ENCODE measurements at places on chromosomes 7 and 10. TPM values are rescaled to one million over a fixed set of nuclear protein-coding genes. Genes with fewer than 3 reads are reported as not detected.
A peak's percentile ranks its signal among the peaks of the same experiment; 100 is the strongest.

The ZNF853 gene
- polyA plus RNA-seq = 1.6 TPM

The IDI2 gene
- not detected for polyA plus RNA-seq

The PGAM2 gene
- not detected for polyA plus RNA-seq

The CYP2W1 gene
- polyA plus RNA-seq = not detected

The WIPF3 gene
- polyA plus RNA-seq = 0.30 TPM

The ANKRD1 gene
- 10.7 TPM for polyA plus RNA-seq

The LRRC17 gene
- 0.05 TPM for polyA plus RNA-seq

The HSPB1 gene
- 666 TPM for polyA plus RNA-seq

The LRRD1 gene
- polyA plus RNA-seq = not detected

The SPDYE9 gene
- polyA plus RNA-seq = not detected

The MRLN gene
- not detected for polyA plus RNA-seq

The GSTK1 gene
- polyA plus RNA-seq = 92.9 TPM

The CYP17A1 gene
- polyA plus RNA-seq = not detected

The CASD1 gene
- 16.3 TPM for polyA plus RNA-seq

The SYT15B gene
- 2.1 TPM for polyA plus RNA-seq

The PLXDC2 gene
- polyA plus RNA-seq = 0.07 TPM

DNA sequence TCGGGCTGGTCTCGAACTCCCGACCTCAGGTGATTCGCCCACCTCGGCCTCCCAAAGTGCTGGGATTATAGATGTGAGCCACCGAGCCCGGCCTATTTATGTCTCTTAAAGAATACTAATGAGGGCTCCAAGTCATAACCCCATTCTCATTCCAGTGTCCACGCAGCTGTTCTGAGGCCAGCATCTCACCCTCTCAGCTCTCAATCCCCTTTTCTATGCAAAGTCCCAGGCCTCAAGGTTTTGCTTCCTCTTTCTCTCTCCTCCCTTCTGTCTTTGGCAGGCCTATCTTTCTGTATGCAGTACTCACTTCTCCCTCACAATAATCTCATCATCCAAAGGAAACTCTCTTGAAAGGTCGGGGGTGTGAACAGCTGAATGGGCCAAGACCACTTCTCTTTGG, 28.0 kb upstream of the VSIR start:
- DNase-seq = no peak

- DNase-seq = no peak
Observed at GRCh38 chr7:107068156-107068555, 23.7 kb downstream of the PRKAR2B start.

GRCh38 chr7:26620352-26620751, 244.0 kb downstream of the SKAP2 start:
- DNase-seq = peak; percentile 40

- DNase-seq = no peak
Observed at GRCh38 chr7:143280566-143280965, 4.2 kb upstream of the TMEM139 start.

DNA sequence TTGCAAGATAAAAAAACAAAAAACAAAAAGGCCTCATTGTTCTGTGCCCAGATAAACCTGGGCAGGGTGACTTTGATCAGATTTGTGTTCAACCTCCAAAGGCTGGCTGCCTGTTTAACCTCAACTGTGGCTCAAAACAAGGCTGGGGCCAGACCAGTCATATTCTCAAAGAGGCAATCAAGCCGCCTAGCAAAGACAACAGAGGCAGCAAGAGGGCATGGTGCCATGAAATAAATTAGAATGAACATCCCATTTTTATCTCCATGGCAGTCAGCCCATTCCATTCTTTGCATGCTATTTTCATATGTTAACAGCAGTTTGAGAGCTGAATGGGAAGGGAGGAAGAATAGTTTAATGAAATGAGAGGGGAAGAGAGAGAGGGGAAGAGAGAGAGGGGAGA, 1150.3 kb downstream of the TYW1 start:
- no peak for DNase-seq

- DNase-seq = no peak
Observed at GRCh38 chr7:4894482-4894881, 11.0 kb upstream of the RADIL start.

- peak; percentile 97 for DNase-seq
Observed at GRCh38 chr10:63629363-63630084, 108.3 kb downstream of the REEP3 start.

DNA sequence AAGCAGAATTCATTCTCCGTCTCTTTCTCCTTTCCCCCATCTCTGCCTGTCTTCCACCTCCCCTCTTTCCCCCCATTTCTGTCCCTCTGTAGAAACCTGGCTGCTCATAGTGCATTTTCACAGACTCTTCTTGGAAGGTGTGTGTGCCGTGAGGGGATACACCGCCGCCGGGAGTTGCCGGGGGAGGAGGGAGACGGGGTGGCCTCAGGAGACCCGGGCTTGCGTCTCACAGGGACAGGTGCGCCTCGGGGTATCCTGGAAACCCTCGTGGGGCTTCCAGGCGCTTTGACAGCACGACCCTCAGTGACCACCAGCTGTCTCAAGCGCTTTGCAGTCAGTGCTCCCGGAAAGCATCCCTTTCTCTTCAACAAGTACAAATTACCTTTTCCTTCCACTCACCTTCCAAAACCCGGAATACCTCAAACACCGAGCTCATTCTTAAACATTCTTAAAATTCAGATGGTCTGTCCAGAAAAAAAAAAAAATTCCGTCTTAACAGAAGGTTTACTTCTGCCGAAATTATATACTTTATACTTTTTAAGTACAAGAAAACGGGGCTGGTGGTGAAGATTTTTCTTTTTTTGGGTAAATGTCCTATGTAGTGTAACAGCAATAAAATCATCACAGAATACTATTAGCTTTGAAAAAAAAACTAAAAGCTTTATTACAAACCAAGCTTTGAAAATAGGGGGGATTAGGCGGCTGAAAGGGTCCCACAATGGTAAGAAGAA, 8.2 kb downstream of the EMX2 start:
- DNase-seq = no peak

- DNase-seq = no peak
Observed at GRCh38 chr7:137576481-137576880, 232.9 kb upstream of the PTN start.

GRCh38 chr10:87860816-87861403, 2.4 kb downstream of the KLLN start:
- DNase-seq = no peak

GRCh38 chr10:76925636-76926405, 711.8 kb downstream of the KCNMA1 start:
- DNase-seq = no peak

DNA sequence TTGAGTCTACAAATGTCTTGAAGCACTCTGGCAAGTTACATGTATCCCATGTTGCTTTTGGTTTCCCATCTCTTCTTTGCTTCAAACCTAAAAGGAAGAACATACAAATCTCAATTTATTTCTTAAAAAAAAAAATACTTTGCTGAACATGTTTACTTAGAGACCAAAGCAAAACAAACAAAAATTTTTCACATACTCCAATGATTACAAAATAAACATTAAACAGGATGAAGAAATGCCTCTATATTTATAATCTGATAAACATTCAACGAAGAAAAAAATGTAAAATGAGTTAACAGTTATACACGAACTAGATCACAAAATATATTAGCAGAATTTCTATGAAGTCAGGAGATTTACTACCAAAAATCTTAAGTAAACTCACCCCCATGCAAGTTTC, 31.3 kb downstream of the FAM204A start:
- DNase-seq = no peak

- DNase-seq = no peak
Observed at GRCh38 chr10:48768144-48768766, 83.6 kb downstream of the WDFY4 start.

- DNase-seq = no peak
Observed at GRCh38 chr10:80730522-80730921, 192.8 kb downstream of the SH2D4B start.

DNA sequence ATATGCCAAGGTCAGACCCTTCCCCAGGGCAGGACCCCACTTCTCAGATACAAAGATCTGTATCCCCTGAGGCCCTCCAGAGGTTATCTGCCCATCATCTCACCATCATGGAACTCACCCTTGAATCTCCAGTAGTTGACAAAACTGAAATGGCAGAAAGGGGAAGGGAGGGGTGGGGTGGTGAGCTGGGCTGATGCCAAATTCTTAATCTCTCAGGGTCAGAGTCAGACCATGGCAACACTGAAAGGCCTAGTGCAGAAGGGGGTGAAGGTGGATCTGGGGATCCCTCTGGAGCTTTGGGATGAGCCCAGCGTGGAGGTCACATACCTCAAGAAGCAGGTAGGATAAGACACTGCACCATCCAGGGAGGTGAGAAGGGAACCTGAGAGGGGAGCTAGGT, 3.1 kb downstream of the CNPY4 start:
- DNase-seq = no peak

DNA sequence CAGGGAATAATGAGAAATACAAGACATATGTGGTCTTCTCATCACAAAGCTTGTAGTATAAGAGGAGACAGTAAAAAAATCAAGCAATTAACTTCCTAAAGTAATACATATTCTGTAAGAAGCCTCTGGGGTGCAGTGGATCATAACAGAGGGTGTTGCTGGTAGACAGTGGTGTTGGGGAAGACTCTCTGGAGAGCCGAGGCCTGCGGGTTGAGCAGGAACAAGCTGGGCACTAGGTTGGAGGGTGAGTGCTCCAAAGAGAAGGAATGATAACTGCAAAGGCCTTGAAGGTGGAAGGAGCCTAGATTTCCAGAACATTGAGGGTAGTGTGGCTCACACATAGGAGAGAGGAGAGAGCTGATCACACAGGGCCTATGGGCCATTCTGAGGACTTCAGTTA, 1.5 kb downstream of the GIMAP4 start:
- no peak for DNase-seq

GRCh38 chr7:133871757-133872156, 255.4 kb upstream of the LRGUK start:
- no peak for DNase-seq

GRCh38 chr7:87628780-87629569, 777 bp downstream of the RUNDC3B start:
- no peak for DNase-seq

DNA sequence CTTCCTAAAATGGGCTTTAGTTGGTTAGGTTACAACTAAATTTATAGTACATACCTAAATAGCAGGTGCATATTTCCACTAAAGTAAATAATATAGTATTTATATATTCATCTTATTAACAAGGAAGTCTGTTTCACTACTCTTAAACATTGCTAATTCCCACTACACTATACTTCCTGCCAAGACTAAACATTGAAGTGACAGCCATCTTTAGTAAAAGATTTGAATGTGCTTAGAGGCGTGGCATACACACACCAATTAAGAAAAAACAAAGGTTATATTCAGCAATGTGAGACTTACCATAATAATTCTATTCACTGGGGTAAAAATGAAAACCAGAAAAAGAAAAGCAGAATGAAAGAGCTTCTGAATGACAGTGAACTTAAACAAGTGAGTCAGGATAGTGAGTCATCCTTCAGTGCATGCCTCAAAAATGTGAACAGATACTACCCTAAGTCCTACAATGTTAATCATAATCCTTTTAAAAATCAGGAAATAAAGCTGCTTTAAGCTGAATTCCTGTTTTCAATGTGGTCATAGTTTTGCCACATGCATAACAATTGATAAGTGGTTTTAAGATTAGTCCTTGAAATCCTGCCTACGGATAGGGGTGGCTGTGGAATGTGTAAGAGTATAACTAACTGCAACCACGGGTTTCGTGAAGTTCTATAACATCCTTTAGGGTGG, 59.4 kb downstream of the USP6NL start:
- DNase-seq = peak; percentile 44

DNA sequence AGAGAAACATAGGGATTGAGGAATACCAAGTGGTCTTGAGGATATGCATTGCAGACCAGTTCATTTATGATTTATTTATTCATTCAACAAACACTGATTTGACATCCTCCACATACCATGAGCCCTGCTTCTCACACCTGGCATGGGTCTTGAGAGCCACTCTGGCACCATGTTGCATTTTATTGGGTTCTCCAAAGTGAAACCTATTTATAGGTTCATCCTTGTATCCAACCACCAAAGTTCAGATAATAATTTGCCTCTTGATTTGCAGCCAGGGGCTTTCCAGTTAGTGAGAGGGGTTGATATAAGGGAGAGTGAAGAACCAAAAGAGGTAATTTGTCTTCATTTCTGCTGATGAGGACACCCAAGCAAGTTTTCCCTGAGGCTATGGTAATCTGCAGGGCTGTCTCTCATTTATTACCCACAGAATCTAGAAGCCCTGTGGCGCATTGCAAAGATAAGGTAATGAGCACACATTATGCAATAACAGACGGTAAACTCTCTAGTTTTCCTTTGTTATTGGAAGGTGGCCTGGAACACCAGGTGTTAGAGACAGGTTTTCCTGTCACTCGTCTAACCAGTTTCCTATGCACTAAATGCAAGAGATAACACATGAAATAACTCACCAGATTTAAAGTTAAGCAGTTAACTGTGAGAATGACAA, 28.8 kb upstream of the ICA1 start:
- DNase-seq = no peak

GRCh38 chr7:97680622-97681021, 51.3 kb upstream of the TAC1 start:
- DNase-seq = no peak

GRCh38 chr7:45898222-45898621, 9.9 kb downstream of the IGFBP1 start:
- DNase-seq = no peak

DNA sequence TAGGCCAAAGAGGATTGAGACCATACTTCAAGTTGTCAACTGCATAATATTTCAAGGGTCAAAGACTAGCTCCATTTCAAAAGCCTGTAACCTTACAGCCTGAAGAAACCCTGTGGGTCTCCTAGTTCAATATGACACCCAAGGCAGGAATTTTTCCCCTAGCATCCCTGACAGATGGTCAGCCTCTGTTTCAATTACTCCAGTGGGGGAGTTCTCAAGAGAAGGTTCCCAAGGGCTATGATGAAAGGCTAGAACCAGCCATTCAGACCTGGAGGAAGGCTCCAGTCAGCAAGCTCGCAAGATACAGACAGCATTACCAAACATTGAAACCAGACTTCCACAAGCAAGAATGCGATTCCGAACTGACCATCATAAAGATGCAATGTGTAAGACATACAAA, 1.6 kb downstream of the HTR7 start:
- no peak for DNase-seq

- DNase-seq = no peak
Observed at GRCh38 chr10:14023673-14024328, 306.9 kb downstream of the FRMD4A start.

DNA sequence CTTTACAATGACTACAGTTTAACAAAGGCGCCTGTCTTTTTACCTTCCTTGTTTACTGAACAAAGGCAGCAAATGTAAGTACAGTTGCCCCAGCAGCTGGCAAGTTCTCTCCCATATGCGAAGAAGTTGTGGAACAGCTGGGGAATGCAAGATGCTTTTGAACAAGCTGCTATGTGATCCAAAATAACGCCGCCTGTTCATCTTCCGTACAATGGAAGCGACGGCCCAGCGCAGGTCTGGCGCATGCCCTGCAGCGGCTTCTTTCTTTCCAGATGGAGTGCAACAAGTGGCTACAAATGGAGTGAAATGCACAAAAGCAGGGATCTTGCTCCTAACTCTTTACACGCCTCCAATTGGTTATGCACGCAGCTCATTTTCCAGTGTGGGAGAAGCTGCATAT, 97.0 kb upstream of the SVIL start:
- DNase-seq = no peak

GRCh38 chr10:54985732-54986131, 184.7 kb upstream of the PCDH15 start:
- no peak for DNase-seq

GRCh38 chr10:132627666-132628531, 90.3 kb downstream of the INPP5A start:
- DNase-seq = no peak

GRCh38 chr10:124707551-124707950, 36.6 kb downstream of the FAM53B start:
- no peak for DNase-seq
